GF-D8 (cell line): ENCODE measurements at places on chromosomes 2 and 18.

- DNase-seq, result no peak
Observed at GRCh38 chr18:58394046-58394445, 234.8 kb downstream of the ALPK2 start.

GRCh38 chr2:98486374-98486981 is 41.8 kb downstream of the INPP4A start:
- DNase-seq, result no peak

GRCh38 chr2:189261431-189261841 is 81.9 kb upstream of the COL5A2 start:
- DNase-seq, result no peak

DNA sequence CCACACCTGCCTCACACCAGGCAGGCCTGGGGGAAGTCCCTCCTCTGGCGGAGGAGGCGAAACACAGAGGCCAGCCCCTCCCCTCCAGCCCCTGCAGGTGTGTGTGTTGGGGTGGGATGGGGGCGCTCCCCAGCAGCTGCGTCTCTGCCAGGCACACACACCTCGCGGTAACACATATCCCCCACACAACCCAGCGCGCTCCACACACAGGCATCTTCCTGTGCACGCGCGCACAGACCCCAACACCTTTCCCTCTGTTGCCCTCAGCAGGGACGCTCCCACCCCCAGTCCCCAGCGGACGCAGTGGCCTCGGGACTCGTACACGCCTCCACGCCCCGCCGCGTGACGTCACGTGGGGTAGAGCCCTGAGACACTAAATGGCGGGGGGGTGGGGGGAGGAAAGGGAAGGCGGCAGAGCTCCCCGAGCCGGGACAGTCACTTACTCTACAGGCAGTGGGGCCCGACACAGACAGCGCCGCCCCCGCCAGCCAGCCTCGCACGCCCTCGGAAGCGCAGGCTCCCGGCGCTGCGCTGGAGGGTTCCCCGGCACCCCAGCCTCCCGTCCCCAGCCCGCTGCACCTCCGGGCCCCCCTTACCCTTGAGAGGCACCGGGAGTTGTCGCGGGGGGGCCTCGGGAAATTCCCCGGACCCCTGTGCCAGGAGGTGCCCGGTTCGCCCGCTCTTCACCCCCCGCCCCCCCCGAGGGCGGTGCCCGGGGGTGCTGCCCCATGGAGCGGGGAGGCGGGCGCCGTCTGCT is at the start of gene WNT10A:
Gene WNT10A (plus strand): TSS at position 751 of the 757 bp plus-strand sequence. CDS start 144 bp downstream, outside the sequence.
- no peak for DNase-seq

GRCh38 chr2:219832904-219833303 is 205.5 kb downstream of the SLC4A3 start:
- no peak for DNase-seq

DNA sequence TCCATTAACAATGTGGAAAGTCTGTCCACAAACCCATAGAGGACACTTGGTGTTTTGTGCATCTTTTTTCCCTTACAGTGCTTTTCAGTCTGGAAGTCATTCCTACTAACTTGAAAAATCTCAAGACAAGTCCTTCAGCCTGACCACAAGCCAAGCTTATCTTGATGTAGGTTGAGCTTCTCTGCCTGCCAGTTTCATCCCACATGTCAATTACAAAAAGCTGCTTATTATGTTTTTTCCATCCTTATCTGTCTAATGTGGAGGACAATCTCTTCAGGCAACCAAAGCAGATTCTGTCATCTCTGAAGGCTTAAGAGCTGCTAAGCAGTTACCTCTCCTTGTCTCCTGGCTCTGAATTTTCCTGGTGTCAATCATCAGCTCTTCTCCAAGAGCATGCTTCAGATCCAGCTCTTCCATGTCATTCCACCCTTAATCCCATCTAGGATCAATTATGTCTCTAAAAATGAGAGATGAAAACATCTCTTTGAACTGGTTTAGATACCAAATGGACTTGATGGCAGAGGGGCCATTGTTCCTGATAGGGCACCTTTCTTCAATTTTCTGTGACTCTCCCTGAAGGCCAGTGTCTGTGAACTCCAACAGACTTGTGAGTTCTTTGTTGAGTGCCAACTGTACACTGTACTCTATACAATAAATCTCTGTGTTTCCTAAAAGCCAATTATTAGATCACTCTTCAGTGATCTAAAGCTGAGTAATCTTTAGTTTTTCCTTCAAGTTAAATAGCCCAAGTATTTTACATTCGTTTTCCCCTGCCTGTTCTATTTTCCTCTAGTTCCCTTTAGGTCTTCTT is 208.6 kb downstream of the RBM43 start:
- DNase-seq, result no peak

- DNase-seq, result no peak
Observed at GRCh38 chr2:34121076-34121475, 522.0 kb upstream of the FAM98A start.

- no peak for DNase-seq
Observed at GRCh38 chr2:208674919-208675318, 268.3 kb downstream of the PTH2R start.

- DNase-seq, result no peak
Observed at GRCh38 chr18:79117385-79117784, 48.2 kb downstream of the ATP9B start.

- no peak for DNase-seq
Observed at GRCh38 chr18:7064346-7064745, 53.3 kb downstream of the LAMA1 start.

- no peak for DNase-seq
Observed at GRCh38 chr2:241494311-241494908, 14.0 kb downstream of the STK25 start.

DNA sequence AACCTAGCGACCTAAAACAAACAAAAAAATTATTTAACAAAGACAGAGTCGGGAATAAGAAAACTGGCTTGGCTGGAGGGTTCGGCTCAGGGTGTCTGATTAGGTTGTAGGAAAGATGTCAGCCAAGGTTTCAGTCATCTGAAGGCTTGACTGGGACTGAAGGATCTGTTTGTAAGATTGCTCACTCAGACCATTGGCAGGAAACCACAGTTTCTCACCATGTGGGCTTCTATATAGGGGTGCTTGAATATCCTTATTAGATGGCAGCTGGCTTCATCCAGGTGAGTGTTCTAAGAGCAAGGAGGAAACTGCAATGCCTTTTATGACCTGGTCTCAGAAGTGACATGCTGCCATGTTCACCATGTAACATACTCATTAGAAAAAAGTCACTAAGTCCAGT is 999 bp upstream of the IL36B start:
- no peak for DNase-seq

DNA sequence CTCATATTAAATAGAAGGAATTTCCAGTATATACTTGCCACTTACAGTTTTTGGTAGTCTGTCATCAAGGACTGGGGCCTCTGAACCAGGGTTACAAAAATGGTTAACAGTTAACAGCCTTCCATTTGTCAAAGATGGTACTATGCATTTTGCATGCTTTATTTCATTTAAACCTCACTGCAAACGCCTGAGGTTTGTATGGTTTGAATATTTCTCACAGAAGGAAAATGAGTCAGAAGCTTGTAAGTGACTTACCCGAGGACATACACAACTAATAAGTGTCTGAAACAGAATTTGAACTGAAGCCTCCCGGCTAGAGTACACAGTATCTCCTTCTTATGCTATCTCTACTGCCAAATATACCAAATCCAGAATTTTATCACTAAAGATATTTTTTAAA is 1593.5 kb upstream of the ACVR2A start:
- DNase-seq, result no peak

DNA sequence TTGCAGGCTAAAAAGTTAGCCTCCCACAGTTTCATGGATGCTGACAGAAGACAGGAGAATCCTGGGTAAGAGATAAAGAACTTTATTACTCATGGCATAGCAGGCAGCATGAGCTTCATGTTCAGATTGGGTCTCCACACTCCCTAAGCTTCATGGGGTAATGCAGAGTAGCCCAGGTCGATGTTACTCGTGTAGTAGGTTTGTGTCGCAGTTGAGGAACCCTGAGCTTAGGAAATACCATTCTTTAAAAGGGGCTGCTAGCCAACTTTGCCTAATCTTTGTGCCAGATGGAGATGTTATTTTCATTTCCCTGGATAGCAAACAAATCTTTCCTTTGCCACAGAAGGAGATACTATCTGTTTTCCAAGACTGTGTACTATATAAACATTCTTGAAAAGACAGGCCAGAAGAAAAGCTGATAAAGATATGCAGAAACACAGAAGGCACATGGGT is 117.6 kb downstream of the LTBP1 start:
- DNase-seq, result no peak
